Pancreas (tissue), 10 donors: ENCODE measurements at places on chromosomes 16 and 17. TPM values are rescaled to one million over a fixed set of nuclear protein-coding genes. Genes with fewer than 3 reads are reported as not detected.

GRCh38 chr17:13084420-13084819 lies 66.6 kb upstream of the ELAC2 start:
- DNase-seq = no peak

- no peak for DNase-seq
Observed at GRCh38 chr16:19329932-19330331, 44.4 kb downstream of the CLEC19A start.

GRCh38 chr16:89944773-89945172 lies 3.8 kb upstream of the DEF8 start:
- DNase-seq = no peak

C17orf78 gene
- polyA plus RNA-seq = not detected
